Activated CD4-positive, alpha-beta T cell treated with anti-CD3 and anti-CD28 coated beads, Interleukin-2, amount 50 U/mL, for 4 hours (primary cell): ENCODE measurements at places on chromosomes 3 and 15.

GRCh38 chr3:187550446-187550845, 119.7 kb downstream of the SST start:
- DNase-seq, result no peak

GRCh38 chr3:151969026-151969642, 95.7 kb downstream of the SUCNR1 start:
- no peak for DNase-seq

DNA sequence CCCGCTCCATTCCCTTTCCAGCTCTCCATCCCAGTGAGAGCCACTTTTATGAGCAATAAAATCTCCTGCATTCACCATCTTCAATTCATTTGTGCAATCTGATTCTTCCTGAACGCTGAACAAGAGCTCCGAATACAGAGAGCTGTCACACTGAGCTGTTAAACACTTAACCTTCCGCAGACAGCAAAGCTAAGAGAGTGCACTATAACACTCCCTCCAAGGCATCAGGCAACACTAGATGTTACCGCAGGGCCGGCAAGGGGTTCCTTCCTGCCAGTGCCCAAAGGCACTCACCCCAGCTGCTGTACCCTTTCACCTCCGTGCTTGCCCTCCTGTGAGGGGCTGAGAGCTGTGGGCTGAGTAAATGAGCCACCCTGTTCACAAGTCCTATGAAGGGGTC, 85.6 kb downstream of the BCHE start:
- no peak for DNase-seq

DNA sequence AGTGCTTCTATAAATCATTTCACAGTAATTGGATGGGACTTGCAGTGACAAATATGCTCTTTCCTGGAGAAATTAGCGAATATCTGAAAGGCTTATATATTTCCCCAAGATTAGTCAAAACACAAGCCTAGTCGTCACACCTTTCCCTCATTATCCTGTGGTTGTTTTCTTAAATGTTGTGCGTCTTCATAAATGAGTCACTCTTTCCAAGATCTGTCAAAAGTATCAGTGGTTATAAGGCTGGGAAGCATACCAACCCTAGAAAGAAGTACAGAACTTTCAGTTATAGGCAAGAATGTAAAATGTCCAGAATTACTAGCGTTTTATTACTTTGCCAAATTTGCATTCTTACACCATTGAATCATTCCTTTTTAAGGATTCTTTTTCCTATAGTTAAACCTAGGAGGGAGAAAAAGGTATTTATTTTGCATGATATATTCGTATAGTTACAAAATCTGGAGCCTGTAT, 33.6 kb downstream of the TMEM212 start:
- DNase-seq, result no peak

- DNase-seq, result no peak
Measured at GRCh38 chr15:86610038-86610437, 530.4 kb downstream of the AGBL1 start.

DNA sequence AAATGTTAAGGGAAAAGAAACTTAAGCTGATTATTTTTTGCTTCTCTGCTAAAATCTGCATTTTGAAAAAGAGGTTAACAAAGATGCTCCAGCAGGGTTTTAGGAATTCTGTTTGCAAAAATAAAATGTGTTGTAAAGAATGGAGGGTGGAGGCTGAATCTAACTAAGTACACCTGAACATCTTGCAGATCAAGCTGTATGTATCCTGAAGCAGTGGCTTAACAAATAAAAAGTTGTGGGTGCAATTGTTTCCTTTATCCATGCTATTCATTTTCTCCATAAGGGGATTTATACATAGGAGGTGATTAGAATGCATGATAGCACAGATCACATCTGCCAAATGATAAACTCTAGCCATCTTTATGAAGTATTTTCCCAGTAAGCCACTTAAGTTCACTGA, 466.3 kb downstream of the ERC2 start:
- DNase-seq, result no peak

DNA sequence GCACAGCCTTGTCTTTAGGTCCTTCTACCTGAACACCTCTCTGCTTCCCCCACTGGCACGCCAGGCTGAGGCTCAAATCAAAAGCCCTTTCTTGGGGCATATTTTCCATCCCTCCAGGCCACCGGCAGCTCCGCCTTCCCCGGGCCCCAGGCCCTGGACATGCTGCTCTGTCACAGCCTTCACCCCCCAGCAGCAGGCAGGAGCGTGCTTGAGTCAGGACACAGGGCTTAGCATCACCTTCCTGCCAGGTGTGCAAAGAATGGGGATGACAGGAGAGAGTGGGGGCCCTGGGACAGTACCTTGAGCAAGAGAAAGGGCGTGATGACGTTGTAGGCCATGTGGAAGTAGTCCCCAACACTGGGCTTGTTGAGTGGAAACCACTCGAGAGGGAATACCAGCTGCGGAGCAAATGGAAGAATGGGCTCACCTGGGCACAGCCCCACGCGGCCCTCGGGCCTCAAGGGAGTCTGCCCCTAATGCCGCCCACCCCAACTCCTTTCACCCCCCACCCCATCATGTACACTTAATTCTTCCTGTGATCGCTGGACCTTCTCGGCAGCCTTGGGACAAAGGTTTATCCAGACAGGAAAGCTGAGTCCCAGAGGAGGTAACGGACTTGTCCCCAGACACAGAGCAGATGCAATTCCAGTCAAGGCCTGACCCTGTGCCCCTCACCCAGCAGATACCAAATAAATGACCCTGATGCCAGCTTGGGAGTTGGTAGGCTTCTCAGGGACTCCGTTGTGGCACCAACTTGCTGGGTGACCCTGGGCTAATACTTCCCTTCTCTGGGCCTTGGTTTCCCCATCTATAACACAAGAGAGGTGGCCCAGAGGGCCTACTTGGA, 9.1 kb upstream of the CALML4 start:
- DNase-seq, result no peak

- DNase-seq, result no peak
Measured at GRCh38 chr15:35304389-35304788, 219.3 kb upstream of the NANOGP8 start.
